ENCODE measurements at places on chromosomes 12 and 14. TPM values are rescaled to one million over a fixed set of nuclear protein-coding genes. Genes with fewer than 3 reads are reported as not detected.
A peak's percentile ranks its signal among the peaks of the same experiment; 100 is the strongest.

DNA sequence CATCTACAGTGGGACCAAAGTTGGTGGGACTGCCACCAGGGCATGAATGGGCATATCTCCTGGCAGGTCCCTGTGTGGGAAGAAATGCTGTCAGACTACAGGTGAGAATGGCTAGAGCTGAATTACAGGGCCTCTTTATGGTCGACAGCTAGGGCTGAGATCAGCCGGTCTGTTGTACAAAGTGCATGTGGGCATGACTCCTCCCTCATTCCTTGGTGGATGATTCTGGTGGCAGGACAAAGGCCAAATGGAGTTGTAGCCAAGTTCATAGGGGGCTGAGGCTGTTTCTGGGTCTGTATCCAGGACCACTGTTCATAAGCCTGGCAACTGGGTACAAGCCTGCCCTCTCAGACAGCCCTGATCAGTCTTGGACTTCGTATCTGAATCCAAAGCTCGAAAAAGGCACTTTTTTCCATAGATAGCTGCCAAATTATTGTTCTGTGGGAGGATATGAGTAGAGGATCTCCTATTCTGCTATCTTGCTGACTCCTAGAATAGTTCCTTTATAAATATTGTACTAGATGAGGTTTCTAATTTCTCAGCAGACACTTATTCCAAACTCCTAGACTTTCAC is 460.8 kb downstream of the TMEM117 start:
- DNase-seq, result no peak

CORO1C gene
- 16.9 TPM for polyA plus RNA-seq

DNA sequence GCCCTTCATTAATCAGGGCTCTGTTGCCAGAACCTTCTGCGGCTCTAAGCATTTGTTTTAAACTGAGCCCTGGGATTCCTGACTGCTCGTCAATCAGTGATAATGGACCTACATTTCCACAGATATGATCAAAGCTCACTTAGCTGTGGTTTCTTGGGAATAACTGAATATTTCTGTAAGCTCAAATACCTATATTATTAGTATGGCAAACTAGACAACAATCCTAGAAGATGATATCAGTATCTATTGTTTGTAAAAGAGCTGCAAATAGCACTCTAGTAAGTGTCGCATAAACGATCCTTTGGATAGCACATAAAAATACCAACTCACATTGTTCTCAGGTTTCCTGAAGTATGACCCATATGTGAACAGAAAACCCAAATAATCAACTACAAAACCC is 150.4 kb downstream of the PPM1H start:
- DNase-seq, result no peak

DNA sequence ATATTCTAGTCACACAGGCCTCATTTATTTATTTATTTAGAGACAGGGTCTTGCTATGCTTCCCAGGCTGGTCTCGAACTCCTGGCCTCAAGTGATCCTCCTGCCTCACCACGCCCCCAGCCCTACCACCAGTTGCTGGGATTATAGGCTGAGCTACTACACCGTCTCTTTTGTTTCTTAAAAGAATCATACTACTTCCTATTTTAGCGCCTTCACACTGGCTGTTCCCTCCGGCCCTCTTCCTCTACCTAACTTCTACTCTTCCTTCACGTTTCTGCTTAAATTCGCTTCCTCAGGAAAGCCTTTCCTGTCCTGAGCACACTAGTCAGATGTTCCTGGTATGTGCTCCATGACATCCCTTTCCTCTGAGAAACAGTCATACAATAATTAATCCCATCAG is 6.4 kb upstream of the MRPL42 start:
- no peak for DNase-seq

PIANP gene
- 0.17 TPM for polyA plus RNA-seq

DNAJC22 gene
- 0.03 TPM for polyA plus RNA-seq

GRCh38 chr14:63854330-63854729 is 1.5 kb downstream of the SYNE2 start:
- no peak for DNase-seq

DNA sequence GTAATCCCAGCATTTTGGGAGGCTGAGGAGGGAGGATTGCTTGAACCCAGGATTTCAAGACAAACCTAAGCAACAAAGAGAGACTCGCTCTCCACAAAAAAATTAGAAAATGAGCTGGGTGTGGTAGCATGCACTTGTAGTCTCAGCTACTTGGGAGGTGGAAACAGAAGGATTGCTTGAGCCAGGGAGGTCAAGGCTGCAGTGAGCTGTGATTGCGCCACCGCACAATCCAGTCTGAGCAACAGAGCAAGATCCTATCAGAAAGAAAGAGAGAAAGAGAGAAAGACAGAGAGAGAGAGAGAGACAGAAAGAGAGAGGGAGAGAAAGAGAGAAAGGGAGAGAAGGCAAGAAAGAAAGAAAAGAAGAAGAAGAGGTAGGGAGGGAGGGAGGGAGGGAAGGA is 37.0 kb downstream of the TDG start:
- DNase-seq, result no peak

KLHL33 gene
- polyA plus RNA-seq, result 0.30 TPM

DNA sequence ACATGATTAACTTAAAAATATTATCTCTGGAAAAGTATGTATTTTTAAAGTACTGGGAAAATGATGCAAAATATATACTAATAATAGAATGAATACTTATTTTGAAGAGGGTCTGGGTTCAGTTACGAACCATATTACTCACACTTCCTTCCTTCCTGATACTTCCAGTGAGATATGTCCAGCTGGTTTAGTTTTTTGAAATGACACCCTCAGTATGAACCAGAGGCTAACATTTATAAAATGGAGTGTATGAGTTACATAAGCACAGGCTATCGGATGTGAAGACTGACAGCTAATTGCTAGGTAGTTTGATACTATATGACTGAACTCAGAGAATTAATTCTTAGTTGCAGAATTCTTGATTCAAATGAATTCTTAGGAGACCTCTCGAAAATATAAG is 122.9 kb downstream of the OTOGL start:
- no peak for DNase-seq

DNA sequence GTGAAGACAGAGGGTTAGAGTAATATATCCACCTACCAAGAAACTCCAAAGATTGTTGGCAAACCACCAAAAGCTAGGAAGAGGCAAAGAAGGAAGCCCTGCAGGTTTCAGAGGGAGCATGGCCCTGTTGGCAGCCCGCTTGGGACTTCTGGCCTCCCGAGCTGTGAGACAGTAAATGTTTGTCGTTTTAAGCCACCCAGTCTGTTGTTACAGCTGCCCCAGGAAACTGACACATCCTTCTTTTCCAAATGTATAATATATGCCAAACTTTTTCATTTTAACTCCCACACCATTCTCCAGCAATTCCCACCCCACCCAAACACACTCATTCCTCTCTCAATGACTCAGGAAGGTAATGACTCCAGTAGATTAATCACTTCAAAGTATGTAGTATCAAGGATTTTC is 74.0 kb downstream of the RPS29 start:
- DNase-seq, result no peak

DNA sequence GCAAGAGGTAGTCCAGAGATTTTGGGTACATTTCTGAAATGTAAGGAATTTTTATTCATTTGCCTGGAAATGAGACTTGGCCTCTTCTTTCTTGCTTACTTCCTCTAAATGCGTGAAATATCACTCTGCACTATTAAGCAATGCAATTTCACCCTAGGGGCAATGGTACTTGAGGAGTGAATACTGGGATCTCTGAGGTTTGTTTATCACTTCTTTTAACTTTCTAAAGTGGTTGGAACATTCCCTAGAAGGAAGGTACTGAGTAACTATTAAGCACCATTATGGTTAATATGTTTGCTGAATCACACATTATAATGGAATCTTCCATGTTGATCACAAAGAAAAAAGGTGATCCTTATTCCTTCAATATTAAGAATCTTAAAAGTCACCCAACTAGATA is 120.9 kb upstream of the CAND1 start:
- DNase-seq, result no peak

KRT8 gene
- 0.59 TPM for polyA plus RNA-seq

CRIP1 gene
- 20.6 TPM for polyA plus RNA-seq

- no peak for DNase-seq
These were observed 30.1 kb upstream of the ZFP36L1 start for GRCh38 chr14:68822926-68823325.

- DNase-seq, result no peak
These were observed 362.1 kb downstream of the RAD51B start for GRCh38 chr14:68181519-68182326.

GRCh38 chr12:124532331-124532750 is 35.1 kb downstream of the NCOR2 start:
- no peak for DNase-seq

DNA sequence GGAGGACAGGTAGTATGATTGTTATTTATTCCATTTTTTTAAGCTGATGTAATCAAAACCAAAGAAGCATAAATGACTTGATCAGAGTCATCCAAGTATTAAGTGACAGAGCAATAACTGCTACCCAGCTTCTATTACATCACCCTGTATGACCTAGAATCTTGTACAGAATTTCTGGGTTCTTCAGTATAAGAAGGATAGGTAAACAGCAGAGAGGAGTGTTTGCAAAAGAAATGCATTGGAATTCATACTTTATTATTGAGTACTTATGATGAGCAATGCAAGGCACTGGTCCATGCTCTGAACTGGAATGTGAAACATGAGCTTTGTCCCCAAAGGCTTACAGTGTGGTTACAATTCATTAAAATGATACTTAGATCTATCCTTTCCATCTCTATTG is 916.8 kb downstream of the DIO2 start:
- no peak for DNase-seq

- no peak for DNase-seq
These were observed 20.2 kb upstream of the SSTR1 start for GRCh38 chr14:38187528-38187927.

DNA sequence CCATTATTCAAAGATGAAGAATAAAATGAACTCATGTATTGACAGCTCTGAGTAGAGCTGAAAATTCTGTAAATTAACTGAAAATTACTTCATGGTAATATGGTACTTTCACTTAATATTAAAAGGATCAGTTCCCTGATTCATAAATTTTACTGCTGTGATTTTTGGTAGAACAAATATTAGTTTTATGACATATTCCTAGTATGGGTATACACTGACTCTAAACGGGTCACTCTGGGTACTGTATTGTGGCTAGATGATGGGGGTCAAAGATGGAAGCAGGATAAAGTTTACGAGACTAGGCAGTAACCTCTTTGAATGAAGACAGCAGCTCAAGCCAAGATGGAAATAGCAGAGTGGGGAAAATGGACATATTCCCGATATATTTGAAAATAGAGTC is 135.5 kb downstream of the NUAK1 start:
- no peak for DNase-seq

GRCh38 chr12:51351913-51352532 is 5.5 kb upstream of the CELA1 start:
- no peak for DNase-seq

GRCh38 chr12:3473844-3474243 is 17.2 kb upstream of the PRMT8 start:
- no peak for DNase-seq

DNA sequence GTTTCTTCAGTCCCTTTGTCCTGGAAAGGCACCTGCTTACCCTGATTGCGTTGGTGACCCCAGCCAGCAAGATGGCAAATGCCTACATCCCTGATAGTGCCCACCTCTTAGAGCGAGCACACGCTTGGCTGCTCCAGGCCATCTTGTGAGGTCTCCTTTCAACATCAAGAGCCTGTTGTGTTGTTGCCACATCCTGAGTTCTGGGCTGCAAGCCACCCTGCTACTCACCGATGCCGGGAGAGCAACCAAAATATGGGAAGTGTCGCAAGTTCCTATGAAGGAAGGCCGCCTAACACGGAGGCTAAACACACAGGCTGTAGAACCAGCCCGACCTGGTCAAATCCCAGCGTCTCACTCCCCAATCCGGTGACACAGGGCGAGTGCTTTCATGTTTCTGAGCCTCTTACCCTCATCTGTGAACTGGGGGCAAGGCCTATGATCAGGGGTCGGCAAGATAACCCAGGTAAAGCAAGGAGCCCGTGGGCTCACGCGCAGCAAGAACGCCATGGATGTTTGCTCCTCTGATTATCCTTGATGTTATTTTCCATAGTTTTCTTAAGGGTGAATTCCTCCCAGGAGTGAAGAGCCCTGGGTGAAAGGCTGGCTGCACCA is 98.4 kb downstream of the LGMN start:
- DNase-seq, result peak; percentile 56

GRCh38 chr12:101891462-101891971 is 14.1 kb downstream of the DRAM1 start:
- DNase-seq, result no peak

ITGB7 gene
- 0.73 TPM for polyA plus RNA-seq

CFL2 gene
- 158 TPM for polyA plus RNA-seq

DNA sequence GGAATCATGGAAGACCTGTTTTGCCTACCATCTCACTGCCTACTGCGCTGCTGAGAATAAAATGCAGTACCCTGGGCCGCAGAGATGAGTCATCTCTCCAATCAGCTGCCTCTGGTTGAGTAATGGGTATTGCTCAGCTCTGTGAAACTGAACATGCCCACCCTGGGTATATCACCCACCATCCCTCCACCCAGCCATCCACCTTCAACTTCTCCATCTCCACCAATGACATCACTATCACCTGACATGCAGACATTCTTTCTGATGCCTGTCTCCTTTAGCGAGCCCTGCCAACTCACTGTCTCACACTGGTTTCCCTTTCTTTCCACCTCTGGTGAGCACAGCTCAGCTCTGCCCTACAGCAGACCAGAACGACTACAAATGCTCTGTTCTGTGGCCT is 33.6 kb downstream of the E2F7 start:
- DNase-seq, result no peak

SUSD6 gene
- polyA plus RNA-seq, result 6.9 TPM

DNA sequence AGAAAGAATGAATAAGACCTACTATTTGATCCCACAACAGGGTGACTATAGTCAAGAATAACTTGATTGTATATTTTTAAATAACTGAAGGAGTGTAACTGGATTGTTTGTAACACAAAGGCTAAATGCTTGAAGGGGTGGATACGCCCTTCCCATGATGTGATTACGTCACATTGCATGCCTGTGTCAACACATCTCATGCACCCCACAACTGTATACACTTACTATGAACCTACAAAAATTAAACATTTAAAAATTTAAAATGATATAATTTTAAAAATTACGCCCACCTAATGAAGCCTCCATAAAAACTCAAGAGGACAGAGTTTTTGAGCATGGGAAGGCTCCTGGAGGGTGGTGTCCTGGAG is 94.5 kb downstream of the SCARB1 start:
- no peak for DNase-seq

MIP gene
- polyA plus RNA-seq, result 0.13 TPM

GRCh38 chr14:22886500-22887259 is 3.7 kb downstream of the REM2 start:
- DNase-seq, result peak; percentile 73

All from psoas muscle (tissue), 8 donors.